Posterior vena cava (tissue), 2 donors: ENCODE measurements at places on chromosomes 5 and 9. TPM values are rescaled to one million over a fixed set of nuclear protein-coding genes. Genes with fewer than 3 reads are reported as not detected.

The PCDHB6 gene
- total RNA-seq = 0.95 TPM

The SLC12A7 gene
- total RNA-seq = 34.6 TPM

The FAT2 gene
- total RNA-seq = not detected

The FAM221B gene
- total RNA-seq = not detected

The DOCK2 gene
- total RNA-seq = 26.0 TPM

The HTR4 gene
- total RNA-seq = 0.32 TPM

The F2RL1 gene
- 1.4 TPM for total RNA-seq

The ADRA1B gene
- total RNA-seq = 8.0 TPM

GRCh38 chr5:127216143-127216542 lies 74.5 kb upstream of the MEGF10 start:
- no peak for DNase-seq

GRCh38 chr5:172444110-172444510 lies 10.2 kb downstream of the SH3PXD2B start:
- no peak for DNase-seq

GRCh38 chr9:119366909-119367682 lies 2.1 kb downstream of the BRINP1 start:
- DNase-seq = no peak

DNA sequence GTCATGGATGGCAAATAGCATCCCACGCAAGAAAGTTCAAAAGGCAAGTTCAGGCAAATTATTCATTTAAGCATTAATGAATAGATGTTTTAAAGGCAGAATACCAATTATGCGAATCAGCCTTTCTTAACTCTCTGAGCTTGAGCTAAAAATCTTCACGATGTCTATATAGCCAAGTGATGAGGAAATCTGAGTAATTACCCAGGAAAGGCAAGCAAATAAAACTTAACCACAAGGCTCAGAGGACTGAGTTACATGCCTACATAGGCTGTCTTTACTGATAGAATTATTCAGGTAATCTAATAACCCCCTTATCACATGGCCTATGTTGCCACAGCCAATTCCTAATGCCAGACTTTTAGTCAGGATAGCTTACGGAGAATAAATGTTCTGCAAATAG lies 120.8 kb upstream of the MTAP start:
- no peak for DNase-seq

GRCh38 chr5:60822285-60822556 lies 21.8 kb downstream of the ELOVL7 start:
- no peak for DNase-seq

DNA sequence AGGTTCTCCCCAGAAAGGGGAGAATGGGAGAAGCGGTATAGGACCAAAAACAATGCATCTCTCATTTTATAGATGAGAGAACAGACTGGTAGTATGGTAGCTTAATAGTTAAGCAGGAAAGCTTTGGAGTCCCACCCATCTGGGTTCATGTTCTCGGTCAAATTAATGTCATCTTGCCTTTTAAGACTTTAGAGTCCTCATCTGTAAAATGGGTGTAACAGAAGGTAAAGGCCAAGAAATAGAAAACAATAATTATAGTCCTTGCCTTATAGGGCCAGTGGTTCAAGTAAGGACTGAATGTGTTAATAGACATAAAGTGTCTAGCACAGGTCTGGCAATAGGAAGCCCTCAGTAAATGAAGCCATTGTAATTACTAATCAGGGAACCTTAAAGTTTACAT lies 16.4 kb downstream of the SMIM3 start:
- no peak for DNase-seq

DNA sequence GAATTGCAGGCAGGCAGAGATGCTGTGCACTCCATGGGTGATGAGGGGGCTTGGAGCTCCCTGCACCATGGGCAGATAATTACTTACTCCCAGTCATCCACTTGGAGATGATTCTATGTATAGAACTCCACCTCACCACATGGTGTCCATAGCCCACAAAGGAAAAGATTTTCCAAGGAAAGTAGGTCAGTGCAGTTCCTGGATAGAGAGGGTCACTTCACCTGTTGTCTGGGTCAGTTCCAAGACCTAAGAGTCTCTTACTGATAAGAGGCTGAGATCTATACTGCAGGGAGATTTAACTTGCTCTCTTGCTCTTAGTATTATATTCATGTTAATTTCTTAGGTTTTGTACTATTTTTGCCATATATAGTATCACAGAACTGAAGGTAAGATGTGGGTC lies 113.9 kb upstream of the BRINP1 start:
- no peak for DNase-seq

GRCh38 chr5:15823398-15823797 lies 323.4 kb downstream of the FBXL7 start:
- DNase-seq = no peak

DNA sequence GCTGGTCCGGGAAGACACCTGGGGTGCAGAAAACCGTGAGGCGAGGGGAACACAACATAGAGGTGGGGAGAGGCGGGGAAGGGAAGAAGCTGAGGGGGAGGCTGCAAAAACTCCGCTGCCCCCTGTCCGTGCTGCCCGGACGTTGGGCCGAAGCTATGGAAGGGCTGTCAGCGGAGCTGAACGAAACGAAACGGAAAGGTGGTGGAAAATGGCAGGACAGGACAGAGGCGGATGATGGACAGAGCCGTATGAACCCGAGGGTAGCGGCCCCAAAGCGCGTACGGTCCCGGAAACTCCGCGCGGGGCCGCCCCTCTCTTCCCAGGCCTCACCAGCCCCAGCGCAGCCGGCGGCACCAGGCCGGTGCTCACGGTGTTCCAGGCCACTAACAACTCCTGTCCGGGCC lies 272 bp downstream of the ANAPC2 start:
- no peak for DNase-seq

- DNase-seq = no peak
These were observed 104.5 kb upstream of the CHD1 start for GRCh38 chr5:99033014-99033900.

- DNase-seq = no peak
These were observed 279.3 kb downstream of the ASTN2 start for GRCh38 chr9:117135501-117136098.

GRCh38 chr5:153399595-153399994 lies 90.9 kb upstream of the GRIA1 start:
- no peak for DNase-seq

DNA sequence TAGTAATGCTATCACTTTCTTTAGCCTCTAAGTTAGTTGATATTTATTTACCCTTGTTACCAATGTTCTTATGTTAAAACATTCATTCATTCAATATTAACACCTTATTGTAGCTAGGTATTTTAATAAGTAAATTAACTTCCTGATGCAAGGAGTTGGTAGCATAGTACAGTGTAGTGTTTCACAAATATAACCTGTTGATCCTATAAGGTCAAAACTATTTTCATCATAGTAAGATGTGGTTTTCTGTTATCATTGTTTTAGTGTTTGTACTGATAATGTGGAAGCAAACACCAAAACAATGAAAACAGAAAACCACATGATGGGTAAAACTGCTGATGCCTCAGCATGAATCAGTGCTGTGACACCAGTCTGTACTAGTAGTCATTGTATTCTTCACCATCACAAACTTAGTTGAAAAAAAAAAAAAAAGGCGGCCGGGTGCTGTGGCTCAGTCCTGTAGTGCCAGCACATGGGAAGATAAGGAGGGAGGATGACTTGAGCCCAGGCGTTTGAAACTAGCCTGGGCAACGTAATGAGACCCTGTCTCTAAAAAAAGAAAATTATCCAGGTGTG lies 36.5 kb downstream of the ZCCHC7 start:
- no peak for DNase-seq

GRCh38 chr5:131193106-131193505 lies 22.4 kb downstream of the LYRM7 start:
- DNase-seq = no peak

- no peak for DNase-seq
These were observed 167.1 kb upstream of the TUT7 start for GRCh38 chr9:86521322-86521721.

DNA sequence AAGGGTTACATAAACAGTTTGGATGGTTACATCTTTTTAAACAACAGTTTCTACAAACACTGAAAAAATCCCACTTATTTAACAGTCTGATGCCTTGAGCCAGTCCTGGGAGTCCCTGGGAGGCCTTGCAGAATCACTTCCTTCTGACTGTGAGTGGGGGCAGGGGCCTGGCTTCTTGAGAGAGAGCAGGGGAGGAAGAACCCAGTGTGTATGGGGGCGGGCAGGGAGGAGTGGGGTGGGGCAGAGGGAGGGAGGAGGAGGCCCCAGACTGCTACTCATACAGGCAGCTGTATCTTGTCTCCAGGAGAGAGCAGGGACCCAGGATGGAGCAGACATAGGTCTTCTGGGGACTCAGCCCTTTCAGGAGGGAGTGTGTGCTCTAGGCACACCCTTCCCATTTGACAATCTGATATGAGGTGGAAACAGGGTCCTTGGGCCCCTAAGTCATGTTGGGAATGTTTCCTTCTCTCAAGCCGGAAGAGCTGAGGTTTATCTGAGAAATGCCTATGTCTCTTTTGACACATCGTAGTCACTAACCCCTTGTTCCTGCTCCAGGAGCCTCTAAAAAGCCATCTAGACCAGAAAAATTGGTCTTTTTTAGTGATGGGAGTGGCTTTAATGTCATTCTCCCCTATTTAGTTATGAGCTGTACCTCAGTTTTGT lies 52.8 kb downstream of the IRF1 start:
- peak; percentile 93 for DNase-seq

GRCh38 chr5:10987276-10987924 lies 226.4 kb upstream of the DAP start:
- no peak for DNase-seq

DNA sequence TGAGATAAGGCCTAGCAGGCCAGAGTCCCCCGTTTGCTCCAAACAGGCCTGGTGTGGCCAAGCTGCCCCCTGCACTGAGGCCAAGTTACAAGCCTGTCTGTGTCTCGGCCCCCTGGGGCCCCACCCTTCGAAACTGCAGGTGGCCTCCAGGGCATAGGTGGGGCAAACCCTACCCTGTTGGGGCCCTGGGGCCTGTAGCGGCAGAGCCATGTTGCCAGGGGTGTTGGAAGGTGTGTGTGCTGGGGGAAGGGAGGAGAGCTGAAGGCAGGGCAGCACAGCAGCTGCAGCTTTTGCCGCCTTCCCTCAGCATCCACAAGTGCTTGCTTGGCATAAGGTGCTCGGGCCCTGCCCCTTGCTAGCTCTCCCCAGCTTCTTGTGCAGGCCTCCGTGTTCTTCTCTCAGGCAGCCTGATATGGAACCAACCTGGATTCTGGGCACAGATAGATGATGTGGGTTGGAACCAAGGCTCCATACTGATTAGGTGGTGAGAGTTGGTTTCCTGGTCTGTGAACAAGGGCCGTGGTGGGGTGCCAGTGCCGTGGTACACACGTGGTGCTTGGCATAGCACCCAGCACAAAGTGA lies 12.7 kb downstream of the IRF1 start:
- DNase-seq = peak; percentile 78

GRCh38 chr9:42388146-42388690 lies 204.8 kb downstream of the SPATA31A6 start:
- DNase-seq = no peak

DNA sequence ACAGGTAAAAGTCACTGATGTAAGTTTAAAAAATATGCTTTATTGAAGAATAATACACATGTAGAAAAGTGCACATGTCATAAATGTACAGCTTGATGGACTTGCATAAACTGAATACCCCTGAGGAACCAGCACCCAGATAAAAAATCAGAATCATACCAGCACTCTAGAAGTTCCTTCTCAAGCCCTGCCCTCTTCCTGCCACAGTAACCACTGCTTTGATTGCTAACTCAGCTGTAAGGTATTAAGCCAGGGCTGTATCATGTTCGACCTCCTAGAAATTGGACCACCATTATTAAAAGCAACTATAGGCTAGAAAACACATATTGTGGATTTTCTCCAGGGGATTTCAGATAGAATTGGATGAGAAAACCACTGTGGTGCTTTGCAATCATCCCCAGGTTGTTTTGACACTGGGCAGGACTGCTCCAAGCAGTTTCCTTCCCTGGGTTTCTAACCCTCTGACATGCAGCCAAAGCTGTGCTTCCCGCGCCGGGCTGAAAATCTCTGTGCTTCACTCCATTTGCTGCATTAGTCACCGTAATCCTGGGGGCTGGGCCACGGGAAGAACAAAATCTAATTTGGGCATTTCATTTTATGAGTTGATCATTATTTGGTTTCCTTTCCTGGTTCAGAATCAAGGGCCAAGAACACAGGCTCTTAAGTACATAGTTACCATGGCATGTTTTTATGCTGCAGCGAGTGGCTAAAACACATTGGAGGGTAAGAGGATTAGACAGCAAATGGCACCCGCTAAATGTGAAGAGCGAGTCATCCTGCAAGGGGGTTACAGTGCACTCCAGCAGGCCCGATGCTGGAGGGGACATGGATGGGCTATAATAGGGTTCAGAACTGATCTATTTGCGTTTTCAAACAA lies 139.4 kb upstream of the IL12B start:
- no peak for DNase-seq
